ENCODE measurements at places on chromosomes 3 and 15.

DNA sequence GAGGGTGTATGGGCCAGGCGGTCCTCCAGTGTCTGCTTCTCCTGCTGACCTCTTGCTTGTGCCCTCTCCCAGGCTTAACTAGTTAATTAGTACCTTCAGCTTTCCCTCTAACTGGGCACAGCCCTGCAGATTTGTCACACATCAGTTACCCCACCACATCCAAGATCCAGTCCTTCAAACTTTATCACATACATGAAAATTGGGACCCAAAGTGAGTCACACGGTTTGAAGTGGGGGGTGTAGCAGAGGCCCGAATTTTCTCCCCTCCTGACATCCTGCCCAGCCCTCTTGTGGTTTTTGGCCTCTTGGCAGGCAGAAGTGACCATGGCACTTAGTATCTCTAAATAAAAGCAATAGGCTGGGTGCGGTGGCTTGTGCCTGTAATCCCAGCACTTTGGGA lies 3.9 kb downstream of the MAPKAPK3 start:
- DNase-seq: no peak

GRCh38 chr15:79978655-79979514 lies 7.9 kb upstream of the BCL2A1 start:
- DNase-seq: peak; percentile 87

GRCh38 chr3:188529228-188529627 lies 375.3 kb downstream of the LPP start:
- no peak for DNase-seq

- peak; percentile 30 for DNase-seq
Observed at GRCh38 chr3:169894110-169894509, 17.3 kb upstream of the SAMD7 start.

- peak; percentile 24 for DNase-seq
Observed at GRCh38 chr15:48336940-48337339, 5.7 kb downstream of the DUT start.

GRCh38 chr3:55297245-55297644 lies 189.9 kb downstream of the WNT5A start:
- DNase-seq: no peak

GRCh38 chr3:133924041-133924440 lies 28.4 kb upstream of the RAB6B start:
- peak; percentile 38 for DNase-seq

GRCh38 chr15:71117714-71118305 lies 2.5 kb downstream of the THSD4 start:
- DNase-seq: no peak
